ENCODE measurements at places on chromosomes 2 and 18.

- no peak for DNase-seq
Measured at GRCh38 chr18:57981308-57982028, 62.6 kb upstream of the NEDD4L start.

DNA sequence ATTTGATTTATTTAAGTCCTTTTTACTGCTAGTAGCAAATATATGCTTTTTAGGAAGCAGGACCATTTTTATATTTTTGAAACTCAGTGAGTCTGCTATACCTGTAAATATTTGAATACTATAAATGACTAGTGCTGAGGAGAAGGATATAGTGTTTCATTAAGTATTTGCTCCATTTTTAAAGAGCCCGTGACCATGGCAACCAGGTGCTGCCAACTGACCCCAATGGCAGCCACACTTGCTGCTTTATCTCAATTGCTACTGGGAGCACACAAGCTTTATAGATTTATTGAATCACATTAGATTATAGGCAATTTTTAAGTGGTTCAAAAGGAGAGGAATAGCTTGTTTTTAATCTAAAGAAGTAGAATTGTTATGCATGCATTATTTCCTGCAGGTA lies 142.0 kb downstream of the SCG2 start:
- DNase-seq, result no peak

DNA sequence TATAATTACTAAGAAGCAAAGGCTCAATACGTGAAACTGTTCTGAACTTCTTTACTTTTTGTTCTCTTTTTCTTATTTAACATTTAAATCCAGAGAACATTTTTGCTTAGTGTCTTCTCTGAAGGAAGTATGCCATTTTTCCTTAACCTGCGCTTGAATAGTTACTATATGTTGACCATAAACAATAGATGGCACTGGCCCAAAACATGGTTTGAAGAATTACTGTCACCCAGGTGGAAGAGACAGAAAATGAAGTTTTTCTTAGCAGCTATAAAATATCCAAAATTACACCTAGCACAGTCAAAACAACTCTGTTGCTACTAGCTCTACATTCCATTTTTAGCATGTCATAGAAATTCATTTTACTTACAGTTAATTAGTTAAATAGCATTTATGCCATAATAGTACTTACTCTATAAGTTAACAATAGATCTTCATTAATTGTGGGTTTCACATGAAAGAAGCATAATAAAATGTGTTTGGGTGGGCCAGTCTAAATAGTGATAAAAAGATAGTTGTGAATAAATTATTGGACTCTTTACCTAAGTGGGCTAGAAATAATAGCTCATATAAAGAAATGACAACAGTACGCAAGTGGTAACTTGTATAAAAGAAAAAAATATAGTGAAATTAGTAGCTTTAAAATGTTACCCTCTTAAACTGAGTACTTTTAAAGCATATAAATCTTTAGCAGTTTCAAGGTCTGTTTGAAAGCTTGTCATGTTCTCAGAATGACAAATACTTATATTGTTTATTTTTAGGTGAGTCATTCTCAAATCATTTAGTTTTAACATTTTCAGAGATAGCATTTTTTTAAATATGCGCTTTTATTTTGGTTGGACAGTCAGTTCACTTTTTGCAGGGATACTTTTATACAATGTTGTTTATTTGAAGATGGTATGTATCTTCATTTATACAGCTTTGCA lies 3.7 kb downstream of the ETAA1 start:
- no peak for DNase-seq

GRCh38 chr18:55694291-55694690 lies 106.3 kb upstream of the TCF4 start:
- DNase-seq, result no peak

DNA sequence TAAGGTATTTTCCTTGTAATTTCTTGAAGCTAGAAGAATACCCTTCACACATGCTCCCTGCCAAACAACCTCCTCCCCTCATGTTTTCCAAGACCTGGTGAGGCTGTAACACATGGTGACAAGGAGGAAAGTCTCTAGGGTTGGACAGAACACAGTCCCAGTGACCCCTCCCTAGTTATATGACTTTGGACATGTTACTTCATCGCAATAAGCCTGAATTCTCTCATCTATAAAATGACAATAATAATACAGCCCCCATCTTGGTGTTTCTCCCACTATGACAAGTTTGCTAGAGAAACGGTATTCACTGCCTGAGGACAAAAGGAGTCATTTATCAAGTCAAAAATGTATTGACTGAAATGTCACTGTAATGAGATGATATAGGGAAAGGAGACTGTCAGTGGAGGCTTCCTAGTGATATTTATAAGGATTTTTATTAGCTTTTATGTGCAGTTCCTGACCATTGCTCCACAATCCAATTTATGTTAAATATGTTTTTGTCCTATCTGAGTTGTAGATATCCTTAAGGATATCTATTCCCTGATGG lies 464.4 kb downstream of the SUCLG1 start:
- no peak for DNase-seq

All from GOT3 (cell line).